Cortex of kidney (tissue), 1 donor: ENCODE measurements at places on chromosomes 7 and 10.

- no peak for DNase-seq
Measured at GRCh38 chr10:78921895-78922294, 146.9 kb upstream of the ZMIZ1 start.

DNA sequence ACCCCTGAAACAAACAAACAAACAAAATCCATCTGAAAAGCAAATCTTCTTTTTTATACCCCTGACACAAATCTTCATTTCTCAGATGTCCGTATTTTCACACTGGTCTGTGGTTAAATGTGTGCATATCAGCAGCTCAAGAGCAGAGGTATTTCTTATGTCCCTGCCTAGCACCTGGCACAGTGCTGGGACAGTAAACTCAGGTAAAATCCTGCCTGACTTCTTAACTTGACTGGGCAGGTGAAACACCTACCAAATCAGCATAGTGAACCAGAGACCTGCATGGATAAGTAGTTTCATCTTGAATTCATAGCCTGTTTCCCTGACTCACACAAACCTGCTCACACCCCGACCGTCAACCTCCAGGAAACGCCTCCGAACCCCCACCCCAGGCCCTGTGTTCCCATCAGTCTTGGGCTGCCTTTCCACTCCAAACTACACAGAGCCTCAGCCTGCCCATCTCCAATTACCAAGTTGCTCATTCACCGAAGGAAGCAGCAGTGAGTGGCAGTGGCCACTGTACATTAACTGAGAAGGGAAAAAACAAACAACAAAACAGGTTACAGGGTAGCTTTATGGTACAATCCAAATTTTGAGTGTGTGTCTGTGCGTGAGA, 109.9 kb downstream of the HECTD2 start:
- DNase-seq = no peak

DNA sequence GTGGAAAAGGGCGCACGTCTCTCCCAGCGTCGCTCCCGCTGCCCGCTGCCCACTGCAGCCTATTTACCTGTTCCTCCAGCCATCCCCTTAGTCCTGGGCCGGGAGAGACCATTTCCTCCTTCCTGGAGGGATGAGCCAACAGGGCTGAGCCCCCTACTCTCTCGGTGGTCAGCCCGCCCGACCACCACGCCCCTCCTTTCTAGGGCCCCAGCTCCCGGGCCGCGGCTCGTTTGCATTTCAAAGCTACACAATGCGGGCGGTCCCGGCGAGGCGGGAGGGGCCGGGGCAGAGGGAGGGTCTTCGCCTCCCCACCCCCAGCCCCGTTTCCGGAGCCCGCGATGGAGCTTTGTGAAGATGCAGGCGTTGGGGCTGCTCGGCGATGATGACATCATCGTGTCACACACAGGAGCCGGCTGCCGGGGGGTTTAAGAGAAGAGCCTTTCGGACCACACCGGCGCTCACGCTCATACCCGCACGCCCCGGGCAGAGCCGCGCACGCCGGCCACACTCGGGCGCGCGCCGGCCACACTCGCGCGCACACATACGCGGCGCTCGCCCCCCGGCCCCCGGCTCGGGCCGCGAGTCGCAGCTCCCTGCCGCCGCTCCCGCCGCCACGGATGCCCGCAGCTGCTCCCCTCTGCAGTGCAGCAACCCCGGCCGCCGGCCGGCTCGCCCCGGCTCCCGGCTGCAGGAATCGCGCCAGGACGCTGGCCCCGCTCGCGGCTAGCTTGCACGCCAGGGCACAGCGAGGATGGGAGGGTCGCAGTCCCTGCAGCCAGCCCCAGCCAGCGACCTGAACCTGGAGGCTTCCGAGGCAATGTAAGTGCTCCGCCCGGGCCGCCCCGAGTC, 107.7 kb upstream of the BTBD16 start:
- no peak for DNase-seq

DNA sequence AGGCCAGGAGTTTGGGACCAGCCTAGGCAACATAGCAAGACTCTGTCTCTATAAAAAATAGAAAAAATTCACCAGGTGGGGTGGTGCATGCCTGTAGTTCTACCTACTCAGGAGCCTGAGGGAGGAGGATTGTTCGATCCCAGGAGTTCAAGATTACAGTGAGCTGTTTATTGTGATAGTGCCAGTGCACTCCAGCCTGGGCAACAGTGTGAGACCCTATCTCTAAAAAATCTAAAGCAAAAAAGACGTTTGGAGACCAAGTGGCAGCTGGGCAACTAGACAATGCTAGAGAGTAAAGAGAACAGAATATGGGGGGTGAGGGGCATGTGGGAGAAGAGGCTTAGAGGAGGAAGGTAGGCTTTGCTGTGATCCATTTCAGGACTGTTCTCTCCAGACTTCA, 1.4 kb downstream of the PDSS1 start:
- DNase-seq = no peak

GRCh38 chr10:129057856-129058663, 409.0 kb upstream of the MGMT start:
- DNase-seq = no peak

- DNase-seq = no peak
Measured at GRCh38 chr7:129626896-129627295, 15.4 kb downstream of the NRF1 start.

GRCh38 chr7:116829041-116829440, 33.3 kb upstream of the CAPZA2 start:
- DNase-seq = no peak

GRCh38 chr10:96586419-96587263, at the start of gene TM9SF3:
Gene TM9SF3, minus strand, starts transcription at chr10:96587012. Its CDS starts 177 bp downstream, at chr10:96586835.
- no peak for DNase-seq

DNA sequence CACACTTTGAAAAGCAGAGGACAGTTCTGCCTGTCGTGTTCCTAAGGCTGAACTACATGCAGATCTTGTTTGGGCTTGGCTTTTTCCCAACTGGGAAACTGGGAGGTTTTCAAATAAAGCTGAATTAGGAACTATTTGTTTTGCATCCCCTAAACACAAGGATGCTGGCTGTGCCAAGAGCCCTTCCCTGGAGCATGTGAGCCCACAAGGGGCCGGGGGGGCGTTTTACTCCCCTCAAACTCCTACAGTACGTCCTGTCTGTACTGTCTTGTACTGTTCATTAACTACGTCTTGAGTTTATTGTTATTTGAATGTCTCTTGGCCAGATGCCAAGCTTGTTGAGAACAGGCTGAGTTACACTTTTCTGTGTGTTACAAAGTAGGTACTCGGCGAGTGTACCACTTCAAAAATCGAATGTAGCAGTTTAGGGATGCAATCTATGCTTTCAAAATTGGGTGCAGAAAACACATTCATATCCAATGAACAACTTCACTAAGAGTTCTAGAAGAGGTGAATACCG, 94.9 kb downstream of the GFRA1 start:
- no peak for DNase-seq

GRCh38 chr7:3561932-3562331, 260.9 kb downstream of the SDK1 start:
- DNase-seq = no peak

DNA sequence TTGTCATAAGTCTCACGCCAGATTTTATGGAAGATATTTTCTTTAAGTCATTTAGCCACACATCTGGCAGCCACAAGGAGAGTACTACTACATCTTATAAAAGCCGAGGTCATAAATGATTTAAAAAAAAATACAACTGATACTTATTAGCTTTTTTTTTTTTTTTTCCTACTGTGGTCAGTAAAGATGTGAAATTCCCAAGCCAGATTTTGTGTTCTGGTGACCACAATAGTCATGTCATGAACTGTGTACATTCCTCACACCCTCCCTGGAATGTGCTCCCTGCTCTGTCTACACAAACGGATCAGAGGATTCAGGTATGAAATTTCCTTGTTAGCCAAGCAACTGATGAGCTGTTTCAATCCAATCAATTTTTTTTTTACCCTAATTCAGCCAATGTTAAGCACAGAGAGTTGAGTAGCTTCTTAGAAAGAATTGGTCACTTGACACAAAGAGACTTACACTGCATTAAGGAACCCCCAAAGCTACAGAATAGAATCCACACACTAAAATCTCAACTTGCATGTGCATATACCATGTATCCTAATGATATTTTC, 54.7 kb downstream of the CHRM2 start:
- DNase-seq = no peak

GRCh38 chr7:129713544-129713943, 102.0 kb downstream of the NRF1 start:
- no peak for DNase-seq

GRCh38 chr7:94509887-94510581, 425 bp downstream of the CASD1 start:
- DNase-seq = no peak

- DNase-seq = no peak
Measured at GRCh38 chr10:16509996-16510395, 11.7 kb downstream of the C1QL3 start.

DNA sequence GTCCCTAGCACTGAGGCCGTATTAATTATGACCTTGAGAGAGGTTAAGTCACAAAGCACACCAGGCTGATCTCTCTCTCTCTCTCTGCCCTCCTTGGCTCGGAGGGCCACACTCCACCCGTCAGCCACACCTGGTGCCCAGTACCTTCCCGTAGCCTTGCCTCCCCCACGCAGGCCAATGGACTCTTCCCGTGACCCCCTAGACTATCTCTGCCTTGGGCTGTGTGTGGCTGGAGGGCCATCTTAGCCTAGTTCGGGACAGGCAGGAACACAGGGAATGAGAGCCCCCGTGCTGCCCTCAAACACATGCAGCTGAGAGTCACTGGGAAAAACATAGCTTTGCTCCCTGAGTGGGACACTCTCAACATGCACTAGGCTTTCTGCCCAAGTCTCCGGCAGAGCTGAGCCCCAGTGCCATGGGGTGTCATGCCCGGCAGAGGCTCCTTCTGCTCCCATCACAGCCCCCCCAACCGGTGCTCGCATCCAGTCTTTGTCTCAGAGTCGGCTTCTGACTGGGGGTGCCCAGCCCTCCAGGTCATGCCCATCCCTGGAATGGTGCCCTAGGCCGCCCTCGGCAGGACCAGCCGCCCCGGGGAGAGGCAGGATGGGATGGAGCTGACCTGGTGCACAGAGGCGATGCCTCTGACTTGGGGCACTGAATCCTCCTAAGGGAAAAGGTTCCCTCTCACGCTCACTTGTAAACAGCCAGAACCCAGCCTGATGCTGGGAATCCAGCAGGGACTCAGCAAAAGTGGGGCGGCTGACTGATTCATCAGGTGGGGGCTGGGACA, 63.0 kb downstream of the TCERG1L start:
- DNase-seq = no peak
